ENCODE measurements at places on chromosomes 6 and 20.

- DNase-seq: peak; percentile 94
Measured at GRCh38 chr20:50460608-50461267, 49.4 kb upstream of the PTPN1 start.

DNA sequence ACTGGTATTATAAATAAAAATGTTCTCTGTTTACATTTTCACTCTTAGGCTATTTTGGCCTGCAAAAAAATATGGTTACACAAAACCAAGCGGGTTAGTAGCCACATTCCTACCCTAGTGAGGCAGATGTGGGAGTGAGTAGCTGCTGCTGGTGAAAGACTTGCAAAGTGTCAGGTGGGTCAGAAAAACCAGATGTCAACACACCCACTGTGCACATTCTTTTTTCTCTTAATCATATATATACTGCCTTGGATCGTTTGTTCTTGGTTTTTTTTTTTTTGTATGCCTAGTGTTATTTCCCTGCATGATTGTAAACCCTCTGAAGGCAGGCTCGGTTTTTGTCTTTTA is 68.0 kb upstream of the TFB1M start:
- DNase-seq: no peak

GRCh38 chr6:118639054-118639964 is 12.1 kb downstream of the CEP85L start:
- DNase-seq: no peak

GRCh38 chr6:82143041-82143481 is 104.5 kb downstream of the IBTK start:
- DNase-seq: no peak

DNA sequence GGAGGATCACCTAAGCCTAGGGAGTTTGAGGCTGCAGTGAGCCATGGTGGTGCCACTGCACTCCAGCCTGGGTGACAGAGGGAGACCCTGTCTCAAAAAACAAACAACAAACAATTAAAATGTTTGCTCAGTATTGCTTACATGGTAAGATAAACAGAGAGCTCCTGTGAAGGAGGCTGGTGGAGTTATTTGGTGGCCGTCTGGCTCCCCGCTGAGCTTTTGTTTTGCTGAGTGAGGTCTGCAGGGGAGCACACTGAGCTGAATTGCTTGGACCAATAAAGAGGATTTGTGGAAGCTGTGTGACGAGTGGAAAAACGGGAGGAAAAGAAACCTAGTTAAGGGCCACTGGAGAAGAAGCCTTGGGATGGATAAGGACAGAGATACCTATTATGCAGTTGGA is 41.1 kb upstream of the BMP6 start:
- no peak for DNase-seq

DNA sequence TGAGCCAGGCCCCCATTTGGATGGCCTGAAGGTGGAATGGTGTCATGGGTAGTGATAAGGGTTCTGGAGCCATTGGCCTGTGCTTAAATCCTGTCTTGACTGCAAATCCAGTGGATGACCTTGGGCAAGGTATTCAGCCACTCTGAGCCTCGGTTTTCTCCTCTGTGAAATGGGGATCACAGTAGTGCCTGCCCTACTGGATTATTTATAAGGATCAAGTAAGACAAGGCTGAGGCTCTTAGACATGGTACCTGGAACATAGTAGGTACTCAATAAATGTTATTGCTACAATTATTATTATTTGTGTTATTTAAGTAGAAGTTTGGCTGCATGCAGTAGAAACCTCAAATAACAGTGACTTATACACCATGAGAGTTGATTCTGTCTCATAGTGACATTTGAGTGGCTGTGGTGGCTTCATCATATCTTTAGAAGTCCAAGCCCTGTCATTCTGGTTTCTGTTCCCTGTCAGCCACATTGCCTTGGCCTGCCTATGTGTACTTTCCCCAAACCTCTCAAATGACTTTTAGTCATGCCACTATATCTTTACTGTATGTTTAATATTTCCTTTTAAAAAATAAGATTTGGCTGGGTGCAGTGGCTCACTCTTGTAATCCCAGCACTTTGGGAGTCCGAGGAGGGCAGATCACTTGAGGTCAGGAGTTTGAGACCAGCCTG is 37.6 kb upstream of the CHMP4B start:
- DNase-seq: no peak

DNA sequence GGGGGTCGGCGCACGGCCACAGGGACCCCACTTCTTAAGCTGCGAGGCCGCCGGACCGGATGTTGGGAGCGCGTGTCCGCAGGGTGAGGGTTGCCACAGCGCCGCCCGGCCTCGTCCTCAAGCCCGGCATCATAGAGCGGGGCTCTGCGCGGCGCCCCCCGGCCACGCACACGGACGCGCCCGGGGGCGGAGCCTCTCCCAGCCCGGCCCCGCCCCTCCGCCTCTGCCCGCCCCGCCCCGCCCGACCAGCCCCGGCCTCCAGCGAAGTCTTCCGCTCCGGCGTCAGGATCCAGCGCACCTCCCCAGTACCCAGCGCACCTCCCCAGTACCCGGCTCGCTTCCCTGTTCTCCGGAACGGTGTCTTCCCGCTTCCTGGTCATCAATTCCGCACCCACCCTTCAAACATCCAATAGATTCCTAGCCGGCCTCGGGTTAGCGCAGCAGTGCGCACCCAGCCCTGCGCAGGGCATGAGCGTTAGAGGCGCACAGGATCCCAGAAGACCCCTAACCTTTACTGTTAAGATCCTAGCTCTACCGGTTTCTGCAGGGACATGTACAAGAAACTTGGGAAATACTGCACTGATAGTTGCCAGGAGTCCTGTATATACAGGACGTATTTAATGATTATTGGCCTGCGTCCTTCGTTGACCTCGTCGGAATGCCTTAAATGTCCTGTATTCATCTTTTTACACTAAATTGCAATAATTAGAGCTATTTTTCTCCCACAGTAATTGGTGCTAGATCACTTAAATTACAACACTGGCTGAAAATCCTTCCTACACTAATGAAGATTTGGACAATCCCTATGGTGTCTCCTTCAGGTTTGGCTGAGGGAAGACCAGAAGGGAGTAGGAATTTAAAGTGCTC is 535 bp upstream of the DNAAF9 start:
- DNase-seq: peak; percentile 91

- DNase-seq: no peak
Measured at GRCh38 chr6:48135323-48136084, 24.5 kb upstream of the PTCHD4 start.

DNA sequence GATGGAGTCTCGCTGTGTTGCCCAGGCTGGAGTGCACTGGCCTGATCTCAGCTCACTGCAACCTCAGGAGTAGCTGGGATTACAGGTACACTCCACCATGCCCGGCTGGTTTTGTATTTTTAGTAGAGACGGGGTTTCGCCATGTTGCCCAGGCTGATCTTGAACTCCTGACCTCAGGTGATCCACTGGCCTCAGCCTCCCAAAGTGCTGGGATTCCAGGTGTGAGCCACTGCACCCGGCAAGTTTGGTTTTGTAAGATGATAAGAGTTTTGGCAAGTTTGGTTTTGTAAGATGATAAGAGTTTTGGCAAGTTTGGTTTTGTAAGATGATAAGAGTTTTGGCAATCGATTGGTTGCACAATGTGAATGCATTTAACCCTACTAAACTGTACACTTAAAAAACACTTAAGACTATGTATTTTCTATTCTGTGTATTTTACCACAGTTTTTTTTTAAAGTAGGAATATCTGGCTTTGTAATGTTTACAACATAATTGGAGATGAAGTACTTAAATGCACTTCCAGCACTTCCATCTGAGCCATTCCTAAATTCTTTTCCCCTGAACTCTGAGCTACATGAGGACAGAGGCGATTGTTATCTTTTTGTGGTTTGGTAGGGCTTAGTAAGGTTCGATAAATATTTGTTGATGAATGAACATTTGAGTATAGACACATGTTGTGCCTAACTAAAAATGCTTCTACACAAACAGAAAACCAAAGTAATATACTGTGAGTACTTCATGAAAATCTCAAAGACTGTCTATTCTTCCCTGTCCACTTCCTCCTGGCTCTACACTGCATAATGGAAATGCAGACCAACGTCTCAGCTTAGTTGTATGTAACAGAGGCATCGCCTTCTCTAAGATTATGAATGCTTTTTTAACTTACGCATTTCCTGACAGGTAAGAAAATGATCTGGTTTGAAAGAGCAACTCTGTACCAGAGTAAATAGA is 18.8 kb downstream of the SAMHD1 start:
- DNase-seq: peak; percentile 49

Data from suprapubic skin (tissue), 4 donors.